HTR-8/SVneo (cell line): ENCODE measurements at places on chromosomes 12 and 14.

DNA sequence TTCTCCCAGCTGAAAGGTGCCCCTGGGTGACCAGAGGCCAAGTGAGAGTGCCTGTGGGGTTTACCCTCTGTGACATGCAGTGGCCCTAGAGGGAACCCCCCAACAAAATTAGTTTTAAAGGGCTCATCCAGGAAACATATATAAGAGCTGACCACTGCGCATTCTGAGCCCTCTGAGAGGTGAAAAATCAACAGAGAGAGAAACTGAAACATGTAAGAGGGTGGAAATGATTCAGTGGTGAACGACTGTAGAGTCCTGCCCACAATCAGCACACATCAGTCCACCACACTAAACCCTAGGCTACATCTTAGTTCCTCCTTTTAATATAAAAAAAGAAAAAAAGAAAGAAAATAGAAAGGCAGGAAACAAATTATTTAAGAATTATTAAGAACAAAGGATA is 21.0 kb upstream of the ACSM4 start:
- DNase-seq: no peak

DNA sequence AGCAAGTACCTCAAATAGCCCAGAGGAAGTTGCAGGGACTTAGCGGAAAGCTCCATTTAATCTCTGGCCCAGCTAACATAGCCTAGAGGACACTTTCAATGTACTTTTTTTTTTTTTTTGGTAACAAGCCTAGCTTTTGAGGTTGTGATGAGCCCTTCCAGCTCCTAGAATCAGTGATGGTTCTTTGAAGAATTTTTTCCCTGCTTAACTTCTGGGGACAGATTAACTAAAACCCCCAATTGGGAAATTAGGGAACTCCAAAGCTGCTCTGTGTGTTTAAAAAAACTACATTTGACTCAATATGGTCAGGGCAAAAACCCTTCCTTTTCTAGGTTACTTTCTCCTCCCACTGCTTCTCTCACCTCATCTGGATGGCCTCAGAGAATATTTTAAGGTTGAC is 23.9 kb upstream of the ITGA5 start:
- DNase-seq: no peak

GRCh38 chr14:101964297-101965180 is at the start of gene DYNC1H1:
Gene DYNC1H1 (plus strand): TSS chr14:101964573. CDS start chr14:101964692, 119 bp downstream.
- DNase-seq: peak; percentile 87

- DNase-seq: no peak
These were observed 200.6 kb downstream of the ANO4 start for GRCh38 chr12:100995201-100995600.

- DNase-seq: no peak
These were observed 18.1 kb downstream of the DHRS2 start for GRCh38 chr14:23654231-23654630.

DNA sequence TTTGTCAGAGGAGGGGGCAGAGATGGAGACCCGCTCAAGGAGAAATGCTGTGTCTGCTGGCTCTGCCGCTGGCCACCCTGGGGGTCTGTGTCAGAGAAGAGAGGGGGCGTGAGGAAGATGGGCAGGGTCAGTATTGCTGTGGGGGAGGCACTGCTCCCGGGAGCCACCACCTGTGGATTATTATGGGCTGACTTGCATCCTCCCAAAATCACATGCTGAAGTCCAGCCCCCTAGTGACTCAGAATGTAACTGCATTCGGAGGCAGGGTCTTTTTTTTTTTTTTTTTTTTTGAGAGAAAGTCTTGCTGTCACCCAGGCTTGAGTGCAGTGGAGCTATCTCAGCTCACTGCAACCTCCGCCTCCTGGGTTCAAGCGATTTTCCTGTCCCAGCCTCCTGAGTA is 12.3 kb downstream of the ABCD4 start:
- DNase-seq: no peak

- DNase-seq: no peak
These were observed 4.1 kb downstream of the ISCU start for GRCh38 chr12:108566452-108566851.

DNA sequence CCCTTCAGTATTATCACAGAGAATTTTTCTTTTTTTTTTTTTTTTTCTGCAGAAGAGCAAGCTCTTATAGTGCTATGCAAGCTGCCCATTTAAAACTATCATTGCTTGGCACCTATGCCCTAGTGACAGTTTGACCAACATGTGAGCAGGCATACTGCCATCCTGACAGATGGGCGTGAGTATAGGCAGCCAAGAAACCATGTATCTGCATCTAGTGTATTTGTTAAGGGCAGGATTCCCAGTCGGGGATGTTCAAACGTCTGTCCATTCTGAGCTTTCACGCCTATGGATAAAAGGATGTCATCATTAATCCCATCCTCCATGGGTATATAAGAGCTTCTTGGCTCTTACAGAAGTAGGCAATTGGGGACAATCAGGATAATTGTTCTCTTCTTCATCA is 8.8 kb downstream of the VRK1 start:
- no peak for DNase-seq

DNA sequence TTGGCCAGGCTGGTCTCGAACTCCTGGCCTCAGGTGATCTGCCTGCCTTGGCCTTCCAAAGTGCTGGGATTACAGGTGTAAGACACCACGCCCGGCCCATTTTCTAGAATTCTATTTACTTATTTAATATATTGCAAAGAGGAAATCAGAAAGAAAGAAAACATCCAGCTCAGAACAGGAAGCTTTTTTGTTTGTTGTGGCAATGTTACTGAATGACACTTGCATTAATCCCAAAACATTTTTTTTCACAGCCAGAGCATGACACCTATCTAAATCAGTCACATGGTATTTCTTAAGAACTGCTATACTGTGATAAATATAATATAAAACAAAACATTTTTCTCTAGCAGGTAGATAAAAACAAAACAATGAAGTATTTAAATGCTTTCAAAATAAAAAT is 12.6 kb downstream of the CFL2 start:
- DNase-seq: no peak

- peak; percentile 36 for DNase-seq
These were observed 23.6 kb downstream of the PYGL start for GRCh38 chr14:50920482-50921230.

- no peak for DNase-seq
These were observed 9.8 kb upstream of the SSTR1 start for GRCh38 chr14:38197784-38198335.

DNA sequence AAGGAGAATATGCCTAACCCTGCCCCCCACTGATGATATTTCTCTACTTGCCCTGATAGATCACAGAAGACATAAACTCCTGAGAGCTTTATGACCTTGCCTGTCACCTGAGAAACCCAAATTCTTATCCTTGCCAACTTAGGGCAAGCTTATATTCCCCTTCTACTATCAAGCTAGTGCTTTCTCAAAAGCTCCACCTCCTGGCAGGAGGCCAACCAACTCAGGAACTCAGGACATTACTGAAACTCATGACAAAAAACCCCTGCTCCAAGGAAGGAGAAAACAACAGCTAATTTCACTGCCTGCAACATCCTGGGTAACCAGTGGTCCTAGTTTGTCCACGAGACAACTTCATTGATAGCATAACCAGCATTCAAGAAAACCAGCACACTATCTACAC is 60.9 kb upstream of the FSCB start:
- DNase-seq: no peak
